Inflammatory macrophage treated with lipopolysaccharide for 4 hours (primary cell): ENCODE measurements at places on chromosomes 5 and 9.

GRCh38 chr5:68374796-68375518 lies 159.4 kb downstream of the PIK3R1 start:
- peak; percentile 28 for DNase-seq

DNA sequence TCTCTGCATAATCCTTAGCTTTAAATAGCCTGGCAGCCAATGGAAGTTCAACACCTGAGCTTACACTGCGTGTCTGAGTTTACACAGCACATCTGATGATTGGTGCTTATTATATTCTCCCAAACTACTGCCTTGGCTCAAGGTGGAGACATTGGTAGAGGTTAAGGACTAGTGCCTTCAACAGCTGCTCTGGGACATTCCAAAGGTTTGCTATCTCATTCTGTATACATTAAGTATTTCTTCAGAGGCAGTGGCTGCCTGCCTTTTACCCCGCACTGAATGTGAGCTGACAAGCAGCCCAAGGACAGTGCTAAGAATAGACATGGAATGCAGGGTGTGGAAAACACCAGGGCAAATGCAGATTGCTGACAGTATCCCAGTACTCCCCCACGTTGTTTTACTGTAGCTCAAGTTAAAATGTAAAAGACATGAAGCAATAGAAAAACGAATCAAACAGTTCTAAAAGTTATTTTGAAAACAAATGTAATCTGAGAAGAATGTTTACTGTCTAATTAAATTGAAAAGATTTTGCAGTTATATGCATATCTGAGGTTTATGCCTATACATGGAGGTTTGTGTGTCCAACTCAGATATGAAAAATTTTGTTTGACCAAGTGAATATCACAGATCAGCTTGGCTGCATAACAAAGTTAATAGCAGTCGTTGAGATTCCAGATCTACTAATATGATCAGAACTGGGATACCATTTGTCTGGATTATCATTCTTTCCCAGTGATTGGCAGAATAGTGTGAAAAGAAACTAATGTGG lies 1.8 kb downstream of the HSPB3 start:
- no peak for DNase-seq

- no peak for DNase-seq
Measured at GRCh38 chr5:74957029-74957784, 91.0 kb upstream of the FAM169A start.

DNA sequence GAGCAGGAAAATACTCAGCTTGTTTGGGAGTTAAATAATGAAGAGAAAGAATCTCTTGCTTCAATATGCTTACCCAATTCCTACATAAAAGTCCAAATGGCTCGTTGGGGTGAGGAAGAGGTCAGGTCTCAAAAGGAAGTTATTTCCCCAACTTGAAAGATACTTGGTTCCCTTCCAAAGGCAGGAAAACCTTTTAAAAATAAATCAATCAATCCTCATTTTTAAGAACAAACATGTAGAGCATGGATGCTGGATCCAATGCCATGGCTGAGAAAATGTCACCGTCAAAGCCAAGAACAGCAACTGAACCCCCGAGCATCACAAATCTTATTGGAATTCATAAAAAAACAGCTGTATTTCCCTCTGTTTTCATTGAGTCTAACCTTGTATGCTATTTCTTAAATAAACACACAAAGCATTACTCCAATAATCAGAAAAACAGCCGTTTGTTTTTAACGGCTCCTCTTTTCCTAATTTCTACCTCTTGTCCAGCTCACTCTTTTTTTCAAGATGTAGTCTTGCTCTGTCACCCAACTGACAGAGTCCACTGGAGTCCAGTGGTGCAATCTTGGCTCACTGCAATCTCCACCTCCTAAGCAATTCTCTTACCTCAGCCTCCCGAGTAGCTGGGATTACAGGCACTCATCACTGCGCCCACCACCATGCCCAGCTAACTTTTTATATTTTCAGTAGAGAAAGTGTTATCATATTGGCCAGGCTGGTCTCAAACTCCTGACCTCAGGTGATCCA lies 140.7 kb downstream of the GNA14 start:
- DNase-seq, result no peak

GRCh38 chr9:89749500-89750116 lies 144.8 kb downstream of the GADD45G start:
- no peak for DNase-seq

DNA sequence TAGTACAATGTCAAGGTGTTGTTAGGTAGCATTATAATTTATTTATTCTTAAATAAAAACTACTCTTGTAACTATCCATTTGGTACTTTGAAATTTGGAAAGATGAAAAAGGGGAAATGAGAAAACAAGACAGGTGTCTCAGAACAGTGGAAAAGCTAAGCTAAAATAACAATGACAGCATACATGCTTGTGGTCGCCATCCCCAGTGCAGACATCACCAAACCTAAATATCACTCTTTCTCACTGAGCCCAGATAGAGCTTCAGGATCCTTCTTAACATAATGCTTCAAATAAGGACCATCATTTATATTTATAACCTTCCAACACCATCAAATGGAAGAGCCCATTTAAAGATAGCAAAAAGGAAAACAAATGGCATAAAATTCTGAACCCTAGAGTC lies 434.4 kb upstream of the BRINP1 start:
- DNase-seq, result no peak

- DNase-seq, result no peak
Measured at GRCh38 chr5:13809921-13810320, 134.6 kb downstream of the DNAH5 start.

- DNase-seq, result no peak
Measured at GRCh38 chr9:122453677-122454135, 24.0 kb downstream of the OR1J1 start.

DNA sequence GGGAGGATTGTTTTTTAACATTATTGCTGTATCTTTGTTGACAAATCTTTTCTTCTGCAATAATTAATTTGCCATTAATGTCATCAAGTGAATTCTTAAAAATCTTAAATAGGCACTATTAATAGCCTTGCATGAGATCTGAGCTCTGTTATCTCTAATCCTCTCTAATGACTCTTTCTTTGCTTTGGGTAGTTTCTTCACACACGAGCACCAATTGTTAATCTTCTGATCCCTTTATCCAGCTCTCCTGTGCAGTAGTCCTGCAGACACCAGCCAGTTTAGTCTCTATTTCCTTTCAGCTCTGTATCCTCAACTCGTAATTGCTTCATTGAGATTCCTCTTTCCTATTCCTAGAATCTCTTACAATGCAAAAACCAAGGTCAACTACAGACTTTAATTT lies 8.1 kb downstream of the SPINK14 start:
- DNase-seq, result no peak

DNA sequence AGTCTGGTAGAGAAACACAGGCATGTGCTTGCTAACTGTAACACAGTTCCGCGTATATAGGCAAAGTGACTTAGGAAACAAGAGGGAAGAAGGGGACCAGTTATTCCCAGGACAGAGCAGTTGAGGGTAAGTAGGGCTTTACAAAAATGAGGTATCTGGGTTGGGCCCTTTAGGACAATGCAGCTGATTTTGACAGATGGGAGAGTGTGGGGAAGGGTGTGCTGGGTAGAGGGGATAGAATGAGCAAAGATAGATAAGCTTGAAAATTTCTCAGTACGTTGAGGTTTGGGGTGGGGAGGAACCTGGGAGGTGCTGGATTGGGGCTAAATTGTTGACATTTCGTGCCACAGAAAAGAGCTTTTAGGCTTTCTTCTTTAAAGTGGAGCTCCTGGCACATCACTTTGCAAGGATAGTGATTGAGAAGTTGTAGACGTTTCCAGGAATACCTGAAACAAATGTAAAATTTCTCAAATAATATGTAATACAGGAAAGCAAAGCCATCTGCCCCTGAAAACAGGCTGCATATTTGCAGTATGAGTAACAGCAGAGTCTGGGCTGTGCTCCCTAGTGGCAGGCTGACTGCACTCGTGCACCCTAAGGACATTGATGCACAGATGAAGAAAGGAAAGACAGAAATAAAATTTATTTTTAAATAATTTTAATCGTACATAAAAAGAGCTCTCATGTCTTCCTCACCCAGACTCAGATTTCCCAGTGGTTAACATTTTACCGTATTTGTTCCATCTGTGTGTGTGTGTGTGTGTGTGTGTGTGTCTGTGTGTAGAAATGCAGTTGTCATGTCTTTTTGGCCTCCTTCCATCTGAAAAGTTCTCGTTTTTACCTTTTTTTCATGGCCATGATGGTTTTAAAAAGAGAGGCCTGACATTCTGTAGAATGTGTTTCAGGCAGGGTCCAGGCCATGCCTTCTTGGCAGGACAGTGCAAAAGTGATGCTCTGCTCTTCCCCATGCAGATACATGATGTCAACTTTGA lies 144.9 kb upstream of the DMRT1 start:
- no peak for DNase-seq

DNA sequence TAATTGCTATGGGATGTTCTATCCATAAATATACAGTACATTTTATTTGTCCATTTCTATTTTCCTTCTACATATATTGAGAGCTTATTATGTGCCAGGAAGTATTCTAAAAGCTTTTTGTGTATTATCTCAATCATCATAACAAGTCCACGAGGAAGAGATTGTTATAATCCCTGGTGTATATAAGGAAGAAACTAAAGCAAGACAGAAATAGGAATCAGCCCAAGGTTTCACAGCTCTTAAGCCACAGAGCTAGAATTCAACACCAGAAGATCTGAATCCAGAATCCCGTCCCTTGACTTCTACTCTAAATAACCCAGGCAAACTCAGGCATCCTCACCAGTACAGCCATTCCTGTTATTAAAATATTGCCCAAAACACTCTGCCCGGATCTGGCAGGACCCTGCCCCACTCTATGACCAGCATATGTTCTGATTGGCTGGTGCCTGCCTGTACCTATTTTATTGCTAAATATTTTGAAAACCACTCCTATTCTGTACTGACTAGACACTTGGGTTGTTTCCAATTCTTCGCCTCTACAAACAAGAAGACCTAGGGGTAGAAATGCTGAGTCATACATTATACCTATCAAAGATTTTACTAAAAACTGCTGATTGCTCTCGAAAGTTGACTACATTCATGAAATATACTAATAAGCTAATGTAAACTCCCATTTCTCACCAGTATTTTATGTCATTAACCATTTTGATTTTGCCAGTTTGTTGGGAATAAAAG lies 297.4 kb downstream of the ENC1 start:
- DNase-seq, result no peak

GRCh38 chr5:179913461-179913860 lies 5.8 kb upstream of the TBC1D9B start:
- DNase-seq, result no peak

DNA sequence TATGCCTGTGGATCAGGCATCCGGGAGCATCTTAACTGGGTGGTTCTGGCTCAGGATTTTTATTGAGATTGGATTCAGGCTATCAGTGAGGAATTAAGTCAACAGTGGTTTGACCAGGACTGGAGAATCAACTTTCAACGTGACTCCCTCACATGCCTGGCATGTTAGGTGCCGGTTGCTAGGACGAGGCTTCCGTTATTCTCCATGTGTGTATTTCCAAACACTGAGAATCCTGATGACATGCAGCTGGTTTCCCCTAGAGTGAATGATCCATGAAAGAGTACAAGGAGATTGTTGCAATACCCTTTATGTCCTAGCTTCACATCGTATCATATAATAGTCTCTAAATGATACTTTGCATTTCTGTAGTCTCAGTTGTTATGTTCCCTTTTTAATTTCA lies 529.2 kb downstream of the ANXA1 start:
- DNase-seq, result no peak

- no peak for DNase-seq
Measured at GRCh38 chr5:127820910-127821553, 117.8 kb downstream of the CCDC192 start.

DNA sequence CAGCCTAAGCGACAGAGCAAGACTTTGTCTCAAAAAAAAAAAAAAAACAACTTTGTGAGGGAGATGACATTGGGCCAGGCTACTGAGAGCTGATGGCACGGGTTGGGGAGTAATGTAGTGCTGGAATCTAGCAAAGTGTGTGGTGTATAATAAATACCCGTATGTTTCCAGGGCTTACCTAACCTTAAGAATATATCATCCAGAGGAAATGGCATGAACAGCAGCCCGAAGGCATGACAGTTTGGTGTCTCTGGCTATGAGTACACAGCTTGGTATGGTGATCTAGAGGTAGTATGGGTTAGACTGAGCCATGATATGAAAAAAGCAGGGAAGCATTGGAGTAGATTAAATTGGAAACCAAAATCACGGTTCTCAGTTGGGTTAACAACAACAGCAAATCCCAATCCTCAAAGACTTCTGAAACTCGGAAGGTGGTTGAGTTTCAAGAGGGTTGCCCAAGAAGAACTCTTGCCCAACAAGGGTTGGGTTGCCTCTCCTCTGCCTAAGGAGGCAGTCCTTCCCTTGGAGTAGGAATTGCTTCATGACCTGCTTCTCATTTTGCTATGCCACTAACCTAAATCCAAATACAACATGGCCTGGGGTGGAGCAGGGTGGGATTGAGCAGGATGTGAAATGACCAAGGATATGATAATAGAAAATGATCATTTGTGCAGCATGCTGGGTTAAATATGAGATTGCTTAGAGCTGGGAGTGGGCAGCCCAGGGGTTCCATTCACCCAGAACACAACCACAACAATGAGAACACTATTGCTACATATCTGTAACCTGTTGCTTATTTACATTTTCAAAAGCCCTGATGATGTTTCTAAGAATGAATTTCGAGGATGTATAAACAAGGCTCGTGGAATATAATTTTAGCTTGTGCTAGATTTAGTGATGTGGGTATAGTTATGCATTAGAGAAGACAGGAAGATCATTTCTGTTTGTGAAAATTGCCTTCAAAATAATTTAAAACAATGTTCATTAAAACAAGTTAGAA lies 64.6 kb upstream of the ZFR start:
- DNase-seq, result peak; percentile 91

DNA sequence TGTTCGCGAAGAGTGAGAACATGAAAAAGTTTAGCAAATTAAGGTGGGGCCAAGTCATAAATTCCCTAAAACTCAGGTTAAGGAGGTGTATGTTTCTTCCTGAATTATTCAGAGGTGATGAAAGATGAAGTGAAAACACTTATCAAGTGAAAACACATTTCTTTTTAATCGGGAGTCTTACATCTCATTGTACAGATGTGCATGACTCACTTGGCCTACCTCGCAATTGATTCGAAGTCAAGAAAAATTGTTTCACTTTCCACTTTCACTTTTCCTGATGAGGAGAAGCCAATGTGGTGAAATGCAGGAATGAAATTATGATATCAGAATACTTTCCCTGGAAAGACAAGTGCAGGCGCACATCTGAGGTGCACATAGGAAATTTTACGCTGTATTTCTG lies 78.7 kb downstream of the SLC25A46 start:
- no peak for DNase-seq

DNA sequence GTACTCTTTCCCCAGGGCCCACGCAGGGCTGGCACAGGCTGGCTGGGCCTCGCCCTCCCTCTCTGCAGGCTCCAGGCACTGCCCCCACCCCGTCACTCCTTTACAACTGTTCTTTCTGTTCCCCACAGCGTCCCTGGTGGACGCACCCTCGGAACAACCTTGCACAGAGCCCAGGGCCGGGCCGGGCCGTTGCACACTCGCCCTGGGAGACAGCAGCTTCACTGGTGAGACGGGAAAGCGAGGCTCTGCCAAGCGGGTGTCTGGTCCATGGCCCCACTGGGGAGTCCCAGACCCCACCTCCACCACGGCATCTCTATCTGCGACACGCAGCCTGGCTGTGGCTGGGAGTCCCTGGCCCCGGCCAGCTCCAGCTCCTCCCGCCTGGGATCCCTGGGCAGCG lies 18.4 kb upstream of the QSOX2 start:
- DNase-seq, result no peak

- DNase-seq, result no peak
Measured at GRCh38 chr9:14133394-14133793, 180.5 kb downstream of the NFIB start.

- DNase-seq, result no peak
Measured at GRCh38 chr9:134215420-134215698, 51.0 kb upstream of the RNU6ATAC start.
